AG20443 (cell line): ENCODE measurements at places on chromosomes 1 and 21.

DNA sequence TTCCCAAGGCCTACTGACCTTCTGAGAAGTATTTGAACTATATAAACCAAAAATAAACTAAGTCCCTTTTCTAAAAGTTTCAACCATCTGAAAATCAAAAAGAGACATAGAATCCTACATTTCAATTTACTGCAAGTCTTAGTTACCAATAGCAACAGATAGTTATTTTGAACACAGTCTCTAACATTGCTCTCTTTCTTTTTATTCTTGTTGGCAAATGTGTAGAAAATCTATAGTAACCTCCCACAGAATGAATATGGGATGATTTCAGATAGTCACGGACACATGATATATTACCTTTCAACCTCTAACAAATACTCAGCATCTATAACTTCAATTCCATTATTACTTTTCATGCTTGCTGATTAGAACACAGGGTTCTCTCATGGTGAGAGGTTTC, 68.9 kb upstream of the RAB3GAP2 start:
- DNase-seq: no peak

GRCh38 chr21:43590194-43590593, 69.1 kb downstream of the HSF2BP start:
- DNase-seq: no peak

DNA sequence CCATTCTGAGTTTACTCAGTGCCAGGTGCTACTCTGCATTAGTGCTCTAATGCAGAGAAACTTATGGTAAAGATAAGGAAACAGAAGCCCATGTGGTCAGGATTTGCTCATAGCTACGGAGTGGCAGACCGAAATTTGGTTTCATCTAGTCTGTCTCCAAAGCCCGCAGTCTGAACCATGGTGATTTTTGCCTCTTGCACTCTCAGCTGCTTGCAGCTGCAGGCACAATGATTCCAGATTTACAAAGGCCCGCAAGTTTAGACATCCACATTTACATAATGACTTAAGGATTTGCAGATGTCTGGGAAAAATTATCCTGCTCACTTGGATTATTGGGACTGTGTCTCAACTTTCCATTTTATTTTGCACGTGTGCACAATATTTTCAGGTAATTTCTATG, 161.3 kb upstream of the KCNJ6 start:
- no peak for DNase-seq

DNA sequence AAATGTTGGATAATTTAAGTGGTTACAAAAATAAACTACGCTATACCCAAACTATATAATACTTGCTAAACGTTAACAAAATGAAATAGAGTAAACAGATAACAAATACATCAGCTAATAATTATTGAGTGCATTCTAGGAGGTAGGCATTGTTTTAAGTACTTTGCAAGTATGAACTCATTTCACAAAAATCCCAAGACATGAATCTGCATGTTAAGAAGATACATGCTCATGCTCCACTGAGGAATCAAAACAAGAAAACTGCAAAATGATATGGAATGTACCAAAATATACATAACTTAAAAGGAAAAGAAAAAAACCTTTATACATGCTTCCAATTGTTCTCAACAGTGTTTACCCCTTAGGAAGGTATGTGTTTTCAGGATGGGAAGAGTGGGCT, 2.5 kb downstream of the FRRS1 start:
- no peak for DNase-seq

GRCh38 chr1:110638058-110638457, 31.9 kb upstream of the KCNA2 start:
- no peak for DNase-seq

GRCh38 chr1:15181564-15181963, 28.0 kb downstream of the TMEM51 start:
- DNase-seq: no peak

DNA sequence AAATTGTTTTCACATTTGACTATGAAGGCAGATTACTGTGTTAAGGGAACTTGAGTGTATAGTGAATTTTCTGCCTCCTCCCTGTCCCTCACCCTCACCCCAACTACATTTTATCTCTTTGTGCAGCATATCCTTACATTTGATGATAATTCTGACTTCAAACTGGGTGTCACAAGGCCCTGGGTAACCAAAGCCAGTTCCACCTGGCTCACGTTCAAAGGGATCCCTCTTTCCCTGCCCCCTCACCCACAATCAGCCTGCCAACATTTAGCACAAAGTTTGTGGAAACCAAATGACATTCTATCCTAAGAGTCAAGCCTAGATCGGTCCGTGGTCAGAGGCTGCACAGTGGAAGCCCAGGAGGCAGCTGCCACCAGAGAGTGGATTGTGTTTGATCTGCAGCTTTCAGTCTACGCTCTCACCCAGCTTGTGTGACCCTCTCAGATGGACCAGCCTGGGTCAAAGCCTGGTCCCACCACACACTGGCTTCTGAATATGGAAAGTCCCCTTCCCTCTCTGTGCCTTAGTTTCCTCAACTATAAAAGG, 10.3 kb downstream of the KIAA0040 start:
- DNase-seq: no peak

- no peak for DNase-seq
Observed at GRCh38 chr1:146051452-146051851, 29.9 kb upstream of the HJV start.

- DNase-seq: peak; percentile 92
Observed at GRCh38 chr1:109197158-109198042, 16.3 kb upstream of the SARS1 start.

- peak; percentile 60 for DNase-seq
Observed at GRCh38 chr1:155226188-155226909, 17.9 kb downstream of the MTX1 start.

DNA sequence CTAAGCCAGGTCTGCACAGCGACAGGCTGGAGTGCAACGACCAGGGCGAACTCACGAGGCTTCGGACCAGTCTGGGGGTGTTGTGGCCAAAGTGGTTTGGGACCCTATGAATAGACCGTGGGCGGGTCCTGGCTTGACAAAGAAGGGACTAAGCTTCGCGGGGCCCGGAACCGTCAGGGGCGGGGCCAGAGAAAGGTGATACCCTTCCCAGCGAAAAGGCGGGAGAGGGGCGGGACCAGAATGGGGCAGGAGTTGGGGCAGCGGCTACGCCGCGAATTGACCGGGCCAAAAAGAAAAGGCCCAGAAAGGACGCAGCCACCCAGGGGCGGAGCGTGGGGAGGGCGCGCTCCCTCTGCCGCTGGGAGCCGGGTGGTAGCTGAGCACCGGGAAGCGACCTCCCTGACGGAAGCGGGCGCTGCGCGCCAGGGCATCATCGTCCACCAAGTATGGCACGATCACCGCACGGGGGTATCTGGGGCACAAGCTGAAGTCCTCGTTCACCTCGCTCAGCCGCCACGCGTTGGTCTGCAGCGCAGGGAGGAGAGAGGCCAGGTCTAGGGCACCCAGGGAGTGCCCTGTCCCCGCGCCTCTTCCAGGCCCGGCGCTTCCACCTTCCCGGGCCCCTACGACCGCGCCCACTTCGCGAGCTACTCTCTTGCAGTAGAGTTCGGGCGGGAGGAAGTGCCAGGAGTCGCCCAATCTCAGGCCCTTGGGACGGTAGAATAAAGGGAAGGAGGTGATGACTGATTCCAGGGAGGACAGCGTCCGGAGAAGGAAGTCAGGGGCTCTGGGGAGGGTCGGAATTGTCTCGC, 6.7 kb upstream of the FAM167B start:
- DNase-seq: peak; percentile 66

- DNase-seq: no peak
Observed at GRCh38 chr1:111814305-111814628, 58.6 kb downstream of the DDX20 start.

GRCh38 chr1:65924471-65924870, 131.8 kb downstream of the PDE4B start:
- peak; percentile 72 for DNase-seq

DNA sequence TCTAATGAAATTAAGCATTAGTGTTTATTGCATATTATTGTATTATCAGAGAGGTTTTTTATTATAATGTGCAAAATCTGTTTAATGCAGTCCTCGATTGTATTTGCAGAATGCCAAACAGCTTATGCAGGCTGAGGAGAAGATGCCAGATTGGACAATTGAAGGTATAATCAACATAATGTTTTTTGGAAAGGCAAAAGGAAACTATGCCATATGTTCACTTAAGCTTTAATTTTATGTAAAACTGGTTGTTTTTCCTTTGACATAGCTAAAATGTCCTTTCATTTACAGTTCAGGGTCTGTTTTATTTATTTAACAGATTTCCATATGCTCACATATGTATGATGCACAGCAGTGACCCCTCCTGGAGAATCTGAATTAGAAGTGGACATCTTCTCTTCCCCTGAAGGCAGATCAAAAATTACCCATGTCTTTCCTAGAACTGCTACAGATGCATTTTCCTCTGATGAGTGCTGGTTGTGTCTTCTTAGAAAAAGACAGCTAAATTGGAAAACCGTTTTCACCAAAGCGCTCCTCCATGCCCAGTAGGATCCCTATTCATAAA, 143.5 kb upstream of the USH2A start:
- DNase-seq: no peak

GRCh38 chr1:71351438-71351837, 270.6 kb upstream of the ZRANB2 start:
- DNase-seq: no peak

- no peak for DNase-seq
Observed at GRCh38 chr1:186440584-186440983, 20.3 kb downstream of the PDC start.

DNA sequence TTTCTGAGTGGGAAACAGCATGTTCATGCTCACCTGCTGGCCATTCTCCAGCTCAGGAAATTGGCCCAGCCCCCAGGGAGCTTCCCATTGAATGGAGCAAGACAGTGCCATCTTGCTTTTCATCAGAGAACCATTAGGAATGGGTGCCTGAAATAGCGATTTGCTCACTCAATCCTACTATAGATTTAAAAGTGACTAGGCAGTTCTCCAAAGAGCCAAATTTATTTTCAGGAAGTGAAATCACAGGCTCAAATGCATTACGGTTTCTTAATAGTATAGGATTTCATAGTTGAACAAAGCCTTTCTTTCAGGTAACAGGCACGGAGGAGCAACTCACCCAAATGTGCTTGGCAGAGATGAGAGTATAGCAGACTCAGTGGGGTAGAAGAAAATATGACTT, 272.1 kb downstream of the GRIK1 start:
- no peak for DNase-seq

DNA sequence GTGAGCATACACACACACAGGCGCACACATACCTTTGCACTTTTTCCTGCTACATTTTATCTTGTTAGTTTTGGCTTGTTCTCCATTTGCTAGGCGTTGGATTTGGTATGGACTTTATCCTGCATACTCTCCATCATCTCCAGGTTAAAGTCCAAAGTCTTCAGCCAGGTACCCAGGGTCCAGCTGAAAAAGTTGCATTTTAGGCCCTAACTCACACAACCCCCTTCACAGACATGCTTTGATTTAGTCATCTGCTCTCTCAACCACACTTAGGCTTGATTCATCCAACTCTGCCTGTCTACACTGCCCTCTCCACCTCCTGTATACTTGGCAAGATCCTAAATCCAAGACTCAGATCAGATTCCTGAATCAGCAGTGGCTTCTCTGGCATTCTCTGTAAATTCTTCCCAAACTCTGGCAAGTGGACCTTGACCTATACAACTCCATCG, 10.7 kb upstream of the LAMB3 start:
- no peak for DNase-seq

- no peak for DNase-seq
Observed at GRCh38 chr1:109622137-109622892, 2.7 kb downstream of the AMPD2 start.

DNA sequence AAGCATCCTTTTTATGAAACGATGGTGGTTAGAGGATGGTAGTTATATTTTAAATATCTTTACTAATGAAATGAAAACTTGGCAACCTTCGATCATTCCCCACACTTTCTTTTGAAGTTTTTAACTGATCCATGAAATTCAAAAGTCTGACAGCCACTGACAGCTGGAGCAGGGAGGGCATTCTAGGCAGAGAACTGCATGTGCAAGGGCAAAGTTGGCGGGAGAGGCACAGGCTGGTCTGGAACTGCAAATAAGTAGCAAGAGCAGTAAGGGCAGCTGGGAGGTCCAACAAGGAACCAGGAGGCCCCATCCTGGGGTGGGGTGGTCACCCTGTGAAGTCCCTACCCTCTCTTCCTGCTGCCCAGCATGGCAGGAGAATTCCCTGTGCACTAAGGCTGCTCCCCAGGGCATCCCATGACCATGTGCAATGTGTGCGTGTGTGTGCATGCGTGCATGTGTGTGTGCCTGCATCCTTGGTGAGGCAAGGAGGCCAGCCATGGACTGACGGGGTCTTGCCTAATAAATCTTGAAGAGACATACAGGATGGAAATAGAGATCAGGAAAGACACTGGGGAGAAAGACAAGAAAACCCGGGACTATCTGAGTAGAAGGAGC, 33.1 kb upstream of the FOXO6 start:
- no peak for DNase-seq

GRCh38 chr1:235024711-235025421, 103.8 kb downstream of the TOMM20 start:
- DNase-seq: no peak

DNA sequence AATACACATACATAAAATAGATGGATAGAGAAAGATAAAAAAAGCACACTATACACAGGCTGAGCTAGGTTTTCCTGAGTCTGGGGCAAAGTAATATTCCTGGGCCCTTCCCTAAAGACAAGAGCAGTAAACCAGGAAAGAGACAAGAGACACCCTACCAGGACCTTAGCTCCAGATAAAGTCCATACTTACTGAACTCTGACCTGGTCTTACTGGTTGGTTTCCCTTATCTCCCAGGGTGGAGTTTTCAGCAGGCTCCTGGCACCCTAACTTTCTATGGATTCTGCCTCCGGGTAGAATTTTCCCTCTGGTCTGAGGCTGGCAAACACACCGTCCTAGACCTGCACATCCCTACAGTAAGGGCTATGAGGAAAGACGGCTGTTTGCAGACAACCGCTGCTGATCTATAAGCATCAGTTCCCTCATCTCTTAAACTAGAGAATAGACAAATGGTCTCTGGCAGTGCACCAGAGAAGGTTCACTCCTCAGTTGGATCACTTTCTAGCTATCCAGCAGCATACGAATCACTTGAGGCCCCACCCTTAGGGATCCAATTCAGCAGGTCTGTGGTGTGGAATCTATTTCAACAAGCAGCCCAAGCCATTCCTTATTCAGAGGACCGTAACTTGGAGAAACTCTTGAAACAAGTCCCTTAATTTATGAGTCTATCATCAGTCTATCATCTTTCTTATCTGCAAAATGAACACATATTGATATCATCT, 52.0 kb downstream of the ARHGEF11 start:
- peak; percentile 33 for DNase-seq

DNA sequence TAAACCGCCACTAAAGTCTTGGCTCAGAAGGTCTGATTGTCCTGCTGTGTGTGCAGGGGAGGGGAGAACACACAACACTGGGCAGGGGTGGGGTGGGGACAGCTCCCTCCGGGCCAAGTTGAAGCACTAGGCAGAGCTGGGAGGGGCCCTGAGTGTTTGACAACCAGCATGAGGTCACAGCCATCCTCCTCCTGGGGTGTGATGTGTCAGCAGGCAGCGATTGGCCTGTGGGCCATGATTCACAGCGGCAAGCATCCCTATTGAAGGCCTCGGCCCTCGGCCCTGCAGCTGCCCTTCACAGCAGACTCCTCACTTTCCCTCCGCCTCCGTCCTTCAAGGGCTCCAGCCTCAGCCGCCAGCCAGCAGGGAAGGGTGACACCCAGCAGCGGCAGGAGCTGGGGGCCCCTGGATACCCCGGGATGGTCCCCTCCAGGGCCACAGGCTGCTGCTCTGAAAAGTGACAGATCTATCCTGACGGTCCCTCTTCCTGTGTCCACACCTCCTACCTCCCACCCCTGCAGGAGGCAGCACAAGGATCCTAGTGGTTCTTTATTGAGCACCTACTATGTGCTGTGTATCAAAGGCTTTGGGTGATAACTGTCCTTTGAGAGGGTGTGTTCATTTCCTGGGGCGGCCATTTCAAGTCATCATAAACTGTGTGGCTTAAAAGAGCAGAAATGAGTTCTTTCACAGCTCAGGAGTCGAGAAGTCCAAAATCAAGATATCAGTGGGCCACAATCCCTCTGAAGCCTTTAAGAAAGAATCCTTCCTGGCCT, 66.0 kb upstream of the SLC25A33 start:
- peak; percentile 98 for DNase-seq
